ENCODE measurements at places on chromosomes 1 and 21. TPM values are rescaled to one million over a fixed set of nuclear protein-coding genes. Genes with fewer than 3 reads are reported as not detected.

The TXLNA gene
- 48.6 TPM for total RNA-seq

The CYYR1 gene
- total RNA-seq: 40.7 TPM

The FCGR2B gene
- not detected for total RNA-seq

The LEFTY1 gene
- 2.3 TPM for total RNA-seq

The PDC gene
- not detected for total RNA-seq

DNA sequence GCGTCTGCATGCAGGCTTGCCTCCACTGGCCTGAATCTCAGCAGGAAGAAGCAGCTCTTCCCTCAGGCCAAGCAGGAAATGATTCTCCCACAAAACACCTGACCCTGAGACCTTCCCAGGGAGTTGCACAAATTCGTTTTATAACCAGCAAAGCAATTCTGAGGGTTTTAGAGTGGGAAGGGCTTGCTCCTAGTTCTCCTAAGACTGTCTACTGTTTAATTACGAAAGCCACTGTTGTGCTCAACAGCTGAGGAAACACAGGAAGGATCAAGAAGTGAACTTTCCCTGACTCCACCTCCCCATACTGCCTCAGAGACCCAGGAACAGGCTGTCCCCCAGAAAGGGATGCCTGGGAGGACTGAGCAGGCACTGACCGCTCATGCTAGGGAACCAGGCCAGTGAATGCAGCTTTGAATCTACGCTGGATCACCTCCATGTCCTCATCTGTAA lies 37.0 kb upstream of the PUM1 start:
- no peak for DNase-seq

GRCh38 chr1:4447778-4448420 lies 206.5 kb upstream of the AJAP1 start:
- DNase-seq: no peak

DNA sequence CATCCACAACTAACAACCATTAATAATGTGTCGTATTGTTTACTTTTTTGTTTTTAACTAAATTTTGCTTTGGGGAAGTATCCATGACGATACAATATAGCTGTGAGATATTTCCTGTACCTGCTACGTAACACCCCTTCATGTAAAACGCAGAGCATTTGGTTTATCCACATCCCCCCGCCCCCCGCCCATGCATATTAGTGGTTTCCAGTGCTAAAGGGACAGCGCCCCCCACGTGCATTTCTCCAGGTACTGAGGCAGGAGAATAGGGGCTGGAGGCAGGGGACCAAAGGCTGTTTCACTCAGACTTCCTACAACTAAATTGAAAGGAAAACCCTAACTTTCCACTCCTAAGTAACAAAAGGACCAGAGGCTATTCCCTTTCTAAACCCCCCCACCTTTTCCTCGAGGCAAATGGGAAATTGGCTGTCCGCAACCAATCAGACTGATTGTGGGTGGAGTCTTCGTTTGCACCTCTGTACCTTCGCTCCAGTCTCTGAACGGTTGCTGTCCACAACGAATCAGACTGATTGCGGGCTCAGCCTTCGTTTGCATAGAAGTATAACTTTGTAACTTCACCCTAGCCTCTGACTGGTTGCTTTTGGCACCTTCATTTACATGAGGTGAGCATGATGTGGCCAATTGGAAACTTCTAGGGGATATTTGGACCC lies 12.2 kb upstream of the RIPK4 start:
- DNase-seq: no peak

- no peak for DNase-seq
Measured at GRCh38 chr1:62209931-62210595, 15.4 kb downstream of the L1TD1 start.

DNA sequence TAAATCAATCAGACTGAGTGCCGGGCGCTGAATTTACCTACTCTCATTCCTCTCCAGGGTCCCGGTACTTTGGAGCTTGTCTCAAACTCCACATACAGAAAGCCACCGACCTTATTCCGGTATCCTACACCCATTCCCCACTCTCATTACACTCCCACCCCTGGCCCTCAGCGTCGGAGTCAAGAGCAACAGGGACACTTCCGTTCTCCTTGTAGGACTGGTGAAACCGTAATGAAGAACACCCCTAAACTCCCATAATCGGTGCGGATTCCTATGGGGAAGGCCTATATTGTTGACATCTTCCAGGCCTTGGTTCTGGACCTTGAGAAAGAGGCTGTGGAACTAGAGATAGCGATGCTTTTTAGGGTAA lies 798 bp downstream of the ZBED6 start:
- DNase-seq: peak; percentile 34

DNA sequence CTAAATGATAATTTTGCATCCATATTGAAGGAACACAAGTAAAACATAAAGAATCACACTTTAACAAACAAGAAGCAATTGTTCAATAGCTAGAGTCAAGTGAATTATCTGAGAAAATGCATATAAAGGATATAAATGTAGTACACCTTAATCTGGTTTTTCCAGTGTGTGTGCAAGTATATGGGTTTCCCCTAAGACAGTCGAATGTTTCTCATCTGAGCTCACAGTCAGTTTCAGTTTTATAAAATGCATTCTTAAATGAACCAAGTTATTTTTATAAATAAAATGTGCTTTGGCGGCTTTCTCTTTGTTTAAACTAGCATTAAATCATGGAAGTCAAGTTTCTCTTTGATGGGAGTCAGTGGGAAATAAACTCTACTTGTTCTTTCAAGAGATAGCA lies 125.9 kb downstream of the PTPRC start:
- no peak for DNase-seq

DNA sequence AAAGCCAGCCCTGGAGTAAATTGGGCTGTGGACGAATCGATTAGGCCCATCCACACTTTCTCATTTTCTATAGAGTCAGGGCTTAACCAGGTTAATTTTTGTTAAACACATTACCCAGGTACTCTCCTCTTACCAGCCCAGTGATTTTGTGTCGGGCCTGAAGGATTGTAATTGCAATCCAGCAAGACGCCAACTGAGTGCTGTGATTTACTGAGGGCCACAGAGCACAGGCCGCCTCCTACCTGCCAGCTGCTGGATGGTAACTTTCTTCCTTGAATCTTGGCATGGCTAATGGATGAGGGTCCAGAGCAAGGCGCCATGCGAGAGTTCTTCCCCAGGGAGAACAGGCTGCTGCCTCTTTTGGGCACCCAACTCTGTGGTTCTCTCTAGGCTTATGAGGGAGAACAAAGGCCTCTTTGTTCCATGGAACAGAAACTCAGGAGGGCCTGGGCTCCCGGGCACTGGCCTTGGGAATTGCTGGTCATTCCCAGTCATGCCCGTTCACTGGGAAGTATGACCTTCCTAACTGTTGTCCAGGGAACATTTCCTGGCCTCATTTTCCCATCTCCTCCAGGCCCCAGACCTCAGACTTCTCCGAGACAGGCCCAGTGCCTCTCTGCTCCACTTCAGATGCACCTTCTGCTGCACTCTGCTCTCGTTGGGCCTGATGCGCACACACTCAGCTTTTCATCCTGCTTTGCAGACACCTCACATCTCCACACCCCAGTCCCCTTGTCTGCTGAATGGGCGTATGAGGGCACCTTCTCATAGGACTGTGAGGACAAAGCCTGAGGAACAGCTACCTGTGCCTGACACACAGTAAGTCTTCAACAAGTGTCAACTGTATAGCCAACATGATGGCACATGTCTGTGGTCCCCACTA lies 57.3 kb downstream of the SYF2 start:
- no peak for DNase-seq

GRCh38 chr21:16215193-16215592 lies 485.4 kb downstream of the USP25 start:
- DNase-seq: no peak

- DNase-seq: no peak
Measured at GRCh38 chr1:19534281-19534680, 48.9 kb upstream of the CAPZB start.

- no peak for DNase-seq
Measured at GRCh38 chr1:150791585-150791984, 16.5 kb downstream of the CTSK start.

- no peak for DNase-seq
Measured at GRCh38 chr1:115218034-115218405, 120.0 kb downstream of the NGF start.

- DNase-seq: peak; percentile 56
Measured at GRCh38 chr21:18518054-18518481, 114.5 kb upstream of the TMPRSS15 start.

DNA sequence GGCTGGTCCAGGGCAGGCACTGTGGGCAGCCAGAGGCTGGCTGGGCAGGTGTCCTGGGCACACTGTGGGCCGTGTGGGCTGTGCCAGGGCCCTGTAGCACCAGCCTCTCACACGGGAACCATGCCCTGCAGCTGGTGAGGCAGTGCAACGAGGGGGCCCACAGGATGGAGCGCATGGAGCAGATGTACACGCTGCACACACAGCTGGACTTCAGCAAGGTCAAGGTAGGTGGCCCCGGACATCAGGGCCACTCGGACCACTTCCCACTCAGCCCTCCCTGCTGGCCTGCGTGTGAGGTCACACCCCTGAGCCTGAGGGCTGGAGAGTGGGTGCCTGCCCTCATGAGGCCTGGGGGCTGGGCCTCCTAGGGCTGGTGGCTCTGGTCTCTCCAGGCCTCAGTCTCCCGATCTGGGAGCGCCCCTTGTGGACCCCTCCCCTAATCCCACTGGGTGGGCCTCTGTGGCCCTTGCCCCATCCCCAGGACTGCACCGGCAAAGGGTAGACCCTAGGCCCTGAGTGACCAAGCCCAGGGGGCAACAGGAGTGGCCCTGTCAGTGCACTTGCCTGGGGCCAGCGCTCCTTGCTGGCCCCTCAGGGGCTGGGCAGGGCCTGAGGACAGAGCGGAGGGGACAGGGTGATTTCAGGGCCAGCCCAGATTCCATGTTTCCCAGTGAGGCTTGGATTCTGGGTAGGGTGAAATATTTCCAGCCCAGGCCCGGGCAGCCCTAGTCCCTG lies 21.5 kb downstream of the ARHGEF16 start:
- DNase-seq: no peak

DNA sequence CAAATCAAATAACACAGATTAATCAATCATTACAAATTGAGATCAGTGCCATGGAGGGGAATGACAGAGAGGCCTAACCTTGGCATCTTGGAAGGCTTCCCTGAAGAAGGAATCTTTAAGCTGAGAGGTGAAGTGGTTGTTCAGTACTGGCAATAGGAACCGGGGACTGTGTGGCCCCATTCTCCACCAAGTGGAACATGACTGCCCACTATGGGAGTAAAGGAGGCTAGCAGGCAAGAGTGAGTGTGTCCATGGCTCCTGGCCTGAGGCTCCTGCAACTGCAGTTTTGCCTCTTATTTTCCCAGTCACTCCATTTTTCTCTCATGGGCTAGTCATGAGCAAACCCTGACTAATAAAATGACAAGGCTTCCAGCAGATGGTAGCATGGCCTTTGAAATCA lies 112.2 kb upstream of the GJB5 start:
- no peak for DNase-seq

DNA sequence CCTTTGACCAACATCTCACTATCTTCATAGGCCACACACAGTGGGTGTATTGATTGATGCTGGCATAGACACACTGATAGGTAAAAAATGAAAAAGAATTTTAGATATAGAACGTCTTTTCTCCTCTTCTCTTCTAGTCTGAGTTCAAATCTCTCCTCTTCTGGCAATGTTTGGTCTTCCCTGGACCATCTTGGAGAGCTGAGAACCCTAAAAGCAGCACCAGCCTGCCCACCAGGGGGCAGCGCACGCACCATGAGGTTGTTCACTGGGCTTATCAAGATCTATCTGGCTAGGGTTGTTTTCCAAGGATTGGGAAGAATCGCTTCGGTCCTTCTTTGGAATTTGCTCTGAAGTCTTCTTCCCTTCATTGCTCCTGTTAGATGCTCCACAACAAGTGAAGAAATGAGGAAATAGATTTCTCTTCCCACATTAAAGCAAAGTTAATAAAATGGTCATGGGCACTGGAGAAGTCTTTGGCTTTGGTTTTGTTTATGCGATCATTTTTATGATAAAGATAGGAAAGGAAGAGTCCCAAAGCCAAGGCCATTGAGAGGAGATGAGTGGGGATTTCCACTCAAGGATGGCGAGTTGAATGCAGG lies 104.0 kb upstream of the OLIG2 start:
- DNase-seq: peak; percentile 50

DNA sequence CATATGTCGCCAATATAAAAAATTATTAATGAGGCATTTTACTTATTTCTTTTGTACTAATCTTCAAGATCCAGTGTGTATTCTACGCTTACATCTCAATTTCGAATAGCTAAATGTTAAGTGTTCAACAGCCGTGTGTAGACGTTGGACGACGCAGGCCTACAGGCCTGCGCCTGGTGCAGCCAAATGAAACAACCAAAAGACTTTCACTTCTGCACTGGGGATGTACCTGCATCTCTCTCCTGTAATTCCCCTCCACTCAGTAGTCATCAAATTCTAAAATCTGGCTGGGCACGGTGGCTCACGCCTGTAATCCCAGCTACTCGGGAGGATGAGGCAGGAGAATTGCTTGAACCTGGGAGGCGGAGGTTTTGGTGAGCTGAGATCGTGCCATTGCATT lies 76.8 kb upstream of the HNRNPU start:
- DNase-seq: no peak

- DNase-seq: no peak
Measured at GRCh38 chr21:46637952-46638746, 2.7 kb downstream of the PRMT2 start.

- no peak for DNase-seq
Measured at GRCh38 chr1:118147522-118147921, 37.5 kb downstream of the SPAG17 start.
